ENCODE measurements at places on chromosomes 3 and 15. TPM values are rescaled to one million over a fixed set of nuclear protein-coding genes. Genes with fewer than 3 reads are reported as not detected.

- no peak for DNase-seq
Observed at GRCh38 chr3:25678581-25678980, 13.9 kb upstream of the TOP2B start.

Gene GRIP2
- total RNA-seq, result 6.6 TPM

Gene CATSPER2
- 0.62 TPM for total RNA-seq

DNA sequence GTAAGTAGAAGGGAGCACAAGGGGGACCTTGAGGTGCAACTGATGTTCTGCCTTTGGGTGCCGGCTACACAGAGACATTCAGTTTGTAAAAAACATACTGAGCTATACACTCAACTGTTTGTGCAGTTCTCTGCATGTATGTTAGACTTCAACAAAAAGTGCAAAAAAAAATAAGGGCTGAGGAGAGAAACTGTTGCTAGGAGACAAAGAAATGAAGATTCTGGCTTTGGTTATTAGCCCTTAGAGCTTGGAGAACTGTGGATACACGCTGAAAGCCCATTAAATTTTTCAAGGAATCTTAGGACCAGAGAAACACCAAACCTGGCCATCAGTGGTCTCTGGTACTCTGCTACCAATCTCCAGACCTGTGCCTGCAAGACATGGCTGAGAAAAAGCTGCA, 207.6 kb upstream of the NSMCE3 start:
- no peak for DNase-seq

DNA sequence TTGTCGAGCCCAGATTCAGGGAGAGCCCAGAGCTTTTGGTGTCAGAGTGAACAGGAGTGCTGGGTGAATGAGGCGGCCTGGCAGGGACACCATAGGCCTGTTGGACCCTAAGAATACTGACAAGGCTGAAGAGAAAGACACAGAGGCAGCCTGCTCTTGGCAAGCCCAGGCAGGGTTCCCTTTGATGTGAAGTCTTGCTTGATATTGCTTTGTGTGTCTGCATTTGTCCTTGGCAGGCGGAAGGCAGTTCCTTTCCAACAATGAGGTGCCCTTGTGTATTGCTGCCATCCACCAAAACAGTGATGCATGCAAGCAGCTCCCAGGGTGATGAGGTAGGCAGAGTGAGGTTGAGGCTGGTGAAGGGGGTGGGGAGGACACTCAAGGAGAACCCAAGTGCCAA, 152.7 kb upstream of the TSC22D2 start:
- no peak for DNase-seq

- peak; percentile 3 for DNase-seq
Observed at GRCh38 chr3:67312155-67312554, 314.0 kb downstream of the KBTBD8 start.

Gene VIPR1
- total RNA-seq, result not detected

DNA sequence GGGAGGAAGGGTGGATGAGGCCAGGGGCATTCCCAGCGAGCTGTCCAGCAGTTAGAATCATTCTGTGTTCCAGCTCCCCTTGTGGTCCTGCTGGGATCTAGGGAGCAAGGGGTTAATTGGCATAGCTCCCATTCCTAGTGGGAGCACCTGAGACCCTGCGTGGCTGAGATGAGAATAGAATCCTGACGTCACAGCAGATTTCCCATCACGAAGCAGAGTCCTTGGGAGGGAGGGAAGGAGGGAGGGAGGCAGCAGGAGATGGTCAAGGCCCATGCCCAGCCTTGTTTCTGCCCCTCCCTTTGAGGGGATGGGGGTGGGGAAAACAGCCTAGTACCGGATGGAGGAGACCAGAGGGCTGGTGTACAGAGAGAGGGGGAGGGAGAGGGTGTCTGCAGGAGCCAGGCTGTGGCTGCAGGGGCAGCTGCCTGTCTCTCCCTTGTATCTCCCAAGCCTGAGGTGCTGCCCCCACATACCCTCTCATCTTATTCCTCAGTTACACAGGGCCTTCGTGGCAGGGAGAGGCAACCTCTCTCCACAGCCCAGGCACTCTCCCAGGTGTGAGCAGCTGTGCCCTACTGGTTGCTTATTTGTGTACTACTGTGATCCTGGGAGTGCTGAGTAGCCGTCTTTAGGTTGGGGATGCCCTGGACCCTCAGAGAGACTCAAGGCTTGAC, 5.4 kb downstream of the TYRO3 start:
- no peak for DNase-seq

Gene MUSTN1
- 78.0 TPM for total RNA-seq

DNA sequence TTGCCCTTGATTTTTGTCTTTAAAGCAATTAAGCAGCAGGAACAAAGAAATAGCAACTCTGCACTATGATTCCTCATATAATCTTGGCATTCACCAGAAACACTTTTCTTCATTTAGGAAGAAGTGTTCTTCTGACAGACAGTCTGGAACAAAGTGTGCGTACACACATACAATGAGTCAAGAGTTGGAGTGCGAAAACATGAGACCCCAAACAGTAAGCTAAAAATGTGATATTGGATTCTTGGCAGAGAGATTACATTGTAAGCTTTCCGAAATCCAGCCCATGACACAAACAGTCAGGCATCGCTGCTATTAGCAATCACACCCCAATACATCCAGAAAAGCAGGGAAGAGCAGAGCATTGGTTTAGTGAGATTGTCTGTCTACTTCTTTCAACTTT, 306.7 kb upstream of the TBC1D5 start:
- no peak for DNase-seq

GRCh38 chr15:65902373-65902772, 33.1 kb downstream of the RAB11A start:
- peak; percentile 32 for DNase-seq

DNA sequence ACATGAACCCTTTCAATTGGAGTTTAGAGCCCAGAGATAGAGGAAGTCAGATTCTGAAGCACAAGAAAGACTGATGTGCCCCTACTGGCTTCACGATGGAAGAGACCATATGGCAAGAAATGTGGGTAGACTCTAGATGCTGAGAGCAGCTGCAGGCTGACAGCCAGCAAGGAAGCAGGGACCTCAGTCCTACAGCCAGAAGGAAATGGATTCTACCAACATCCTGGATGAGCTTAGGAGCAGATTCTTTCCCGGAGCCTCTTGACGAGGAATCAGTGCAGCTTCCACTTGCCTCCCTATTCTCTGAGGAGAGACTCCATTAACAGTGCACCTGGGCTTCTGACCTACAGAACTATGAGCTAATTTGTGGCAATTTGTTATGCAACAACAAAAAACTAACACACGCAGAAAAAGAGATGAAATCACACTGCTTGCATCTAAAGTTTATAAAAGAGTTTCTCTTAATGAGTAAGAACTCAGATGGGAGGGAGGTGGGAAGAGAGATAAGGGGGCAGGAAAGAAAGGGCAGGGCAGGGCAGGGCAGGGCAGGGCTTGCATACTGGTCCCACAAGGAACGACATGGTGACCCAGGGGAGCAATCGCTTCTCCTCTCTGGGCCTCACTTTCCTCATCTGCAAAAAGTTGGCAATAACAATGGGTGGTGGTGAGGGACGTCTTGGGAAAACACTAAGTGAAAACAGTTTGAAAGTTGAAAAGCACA, 440.9 kb downstream of the FOXP1 start:
- DNase-seq, result no peak

Gene RASL12
- total RNA-seq, result 0.94 TPM

DNA sequence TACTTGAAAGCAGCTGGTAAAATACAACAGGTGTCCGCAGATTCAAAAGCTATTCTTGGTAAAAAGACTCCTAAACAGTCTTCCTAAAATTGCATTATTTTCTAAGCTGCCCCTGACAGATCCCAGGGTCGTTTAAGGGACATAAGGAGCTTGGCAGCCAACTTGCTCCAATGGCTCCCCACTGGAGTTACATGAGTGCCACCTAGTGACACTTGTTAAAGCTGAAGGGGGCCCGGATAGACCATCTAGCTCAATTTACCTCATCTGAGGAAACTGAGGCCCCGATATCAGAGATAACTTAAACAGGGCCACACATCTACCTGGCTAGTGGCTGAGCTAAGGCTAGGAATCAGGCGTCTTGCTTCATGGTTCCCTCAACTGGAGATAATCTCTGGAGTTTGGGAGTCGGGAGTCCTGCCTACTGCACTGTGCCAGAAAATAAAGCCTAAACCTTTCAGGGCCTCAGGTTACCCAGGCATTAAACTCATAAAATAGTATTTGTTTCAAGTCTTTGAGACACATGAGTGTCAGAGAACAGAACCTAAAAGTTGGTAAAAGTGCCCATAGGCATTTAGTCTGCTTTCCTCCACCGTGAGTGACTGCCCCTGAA, 6.5 kb upstream of the TBC1D23 start:
- DNase-seq, result peak; percentile 80

- no peak for DNase-seq
Observed at GRCh38 chr3:65035246-65035645, 347.4 kb upstream of the ADAMTS9 start.

Gene CORO2B
- 1.7 TPM for total RNA-seq

- no peak for DNase-seq
Observed at GRCh38 chr3:13771496-13771895, 108.4 kb downstream of the WNT7A start.

DNA sequence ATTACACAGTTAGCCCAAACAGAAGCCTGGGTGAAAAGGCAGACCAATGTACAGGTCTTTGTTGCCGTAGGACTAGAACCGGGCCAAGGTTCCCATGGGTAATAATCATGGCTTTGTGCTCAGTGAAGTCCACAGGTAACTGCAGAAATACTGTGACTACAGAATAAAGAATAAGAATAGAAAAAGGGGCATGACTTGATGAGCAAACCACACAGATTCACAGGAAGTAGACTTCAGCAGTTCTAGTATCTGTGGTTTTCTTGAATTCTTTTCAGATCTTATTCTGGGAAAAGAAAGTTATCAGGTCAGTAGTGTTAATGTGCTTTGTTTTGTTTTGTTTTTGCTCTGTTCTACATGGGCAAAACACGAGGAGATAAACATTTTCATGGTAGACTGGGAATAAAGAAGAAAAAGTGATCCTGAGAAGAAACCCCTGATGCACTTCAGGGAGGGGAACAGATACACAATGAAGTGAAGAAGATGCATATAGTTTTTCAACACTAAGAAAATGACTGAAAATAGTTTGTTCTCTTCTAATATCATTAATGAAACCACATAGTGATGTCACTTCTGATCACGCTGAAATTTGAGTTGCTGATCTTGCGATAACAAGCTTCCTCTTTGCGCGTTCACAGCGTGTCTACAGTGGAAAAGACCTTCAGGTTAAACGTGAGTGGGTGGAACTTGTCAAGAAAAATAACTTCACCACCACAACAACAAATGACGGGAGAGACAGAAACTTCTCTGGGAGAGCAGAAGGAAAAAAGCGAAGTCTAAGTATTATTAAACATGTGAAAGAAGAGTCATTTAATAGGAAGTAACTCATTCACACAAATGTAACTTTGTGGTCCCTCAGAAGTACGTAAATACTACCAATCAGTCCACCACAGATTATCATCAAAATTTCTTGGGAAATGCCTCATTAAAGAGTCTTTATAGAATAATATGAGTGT, 315.8 kb upstream of the SATB1 start:
- DNase-seq, result no peak
